ENCODE measurements at places on chromosomes 1 and 21. TPM values are rescaled to one million over a fixed set of nuclear protein-coding genes. Genes with fewer than 3 reads are reported as not detected.

DNA sequence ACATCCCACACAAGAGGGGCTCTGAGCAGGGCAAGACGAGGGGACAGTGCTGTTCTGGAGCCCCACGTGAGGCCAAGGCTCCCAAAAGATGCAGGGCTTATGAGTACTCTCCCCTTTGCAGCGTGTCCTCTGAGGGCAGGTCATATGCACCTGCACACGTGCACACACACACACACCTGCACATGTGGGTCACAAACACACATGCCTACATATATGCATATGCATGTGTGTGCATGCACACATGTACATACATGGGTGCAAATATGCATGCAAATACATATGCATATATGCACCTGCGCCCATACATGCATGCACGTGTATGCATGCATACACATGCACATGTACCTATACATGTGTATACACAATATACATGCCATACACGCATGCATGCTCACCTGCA is 197.9 kb downstream of the NPHP4 start:
- DNase-seq = no peak

DNA sequence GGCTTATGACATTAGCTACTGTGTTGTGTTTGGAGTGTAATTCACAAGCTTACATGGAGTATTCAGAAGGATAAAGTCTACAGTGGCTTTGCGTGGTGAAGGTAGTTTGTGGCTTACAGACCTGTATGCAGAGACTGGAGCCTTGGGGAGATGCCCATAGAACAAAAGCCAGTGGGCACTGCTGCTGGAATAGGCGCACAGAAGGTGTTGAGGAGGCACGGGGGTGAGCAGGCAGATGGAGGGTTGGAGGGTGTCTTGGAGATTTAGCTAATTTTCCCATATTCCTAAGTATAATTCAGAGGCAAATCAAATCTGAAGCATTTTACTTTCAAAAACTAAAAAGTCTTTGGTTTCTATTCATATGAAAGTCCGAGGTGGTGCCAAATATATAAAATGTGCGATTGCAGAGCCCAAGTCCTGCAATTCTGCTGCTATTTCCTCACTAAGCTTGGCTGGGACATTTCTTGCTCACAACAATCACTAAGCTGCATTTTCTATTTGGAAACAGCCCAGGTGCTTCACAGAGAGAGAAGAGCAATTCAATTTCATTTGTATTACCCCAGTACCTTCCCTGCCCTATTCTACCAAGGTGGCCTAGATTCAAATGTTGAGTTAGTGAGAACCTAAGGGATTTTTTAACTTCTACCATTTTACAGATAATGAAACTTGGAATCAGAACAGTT is 48.5 kb downstream of the FH start:
- peak; percentile 89 for DNase-seq

DNA sequence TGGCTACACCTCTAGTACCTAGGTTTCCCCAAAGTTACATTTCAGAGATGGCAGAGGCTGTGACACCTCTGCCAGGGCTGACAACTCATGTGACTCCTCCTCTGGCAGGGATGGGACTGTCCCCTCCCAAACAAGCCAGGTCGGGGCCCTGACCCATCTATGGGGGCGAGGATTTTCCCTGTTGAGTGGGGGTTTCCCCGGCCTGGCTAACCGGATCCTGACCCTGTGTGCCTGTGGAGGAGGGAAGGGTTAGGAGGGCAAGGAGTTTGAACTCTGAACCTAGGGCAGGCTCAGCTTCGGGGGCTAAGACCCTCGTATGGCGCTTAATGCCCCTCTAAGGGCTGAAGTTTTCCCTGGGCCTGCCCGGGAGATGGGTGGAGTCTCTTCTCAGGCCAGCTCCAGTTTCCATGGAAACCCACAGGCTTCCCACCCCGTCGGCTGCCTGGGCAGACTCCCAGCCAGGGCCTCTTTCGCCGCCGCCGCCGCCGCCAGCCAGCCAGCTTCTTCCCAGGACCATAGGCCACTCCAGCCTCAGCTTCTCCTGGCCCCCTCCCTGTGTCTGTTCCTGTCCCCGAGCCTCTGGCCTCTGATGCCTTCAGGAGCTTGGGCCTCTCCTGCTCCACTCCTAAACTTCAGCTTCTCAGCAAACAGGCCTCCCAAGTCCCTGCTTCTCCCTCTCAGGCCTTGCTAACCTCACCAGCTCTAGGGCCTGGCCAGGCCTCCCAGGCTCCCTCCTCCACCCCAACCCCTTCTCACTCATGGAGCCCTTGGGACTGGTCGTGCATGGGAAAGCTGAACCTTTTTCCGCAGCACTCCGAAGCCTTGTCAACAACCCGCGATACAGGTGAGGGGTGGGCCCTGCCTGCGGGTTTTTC is at the start of gene BTBD19:
Gene BTBD19, plus strand, starts transcription at position 461 of the 875 bp plus-strand sequence. Its CDS starts 298 bp downstream, at position 759.
- peak; percentile 72 for DNase-seq

- no peak for DNase-seq
Observed at GRCh38 chr1:206821493-206821892, 43.9 kb upstream of the IL20 start.

DNA sequence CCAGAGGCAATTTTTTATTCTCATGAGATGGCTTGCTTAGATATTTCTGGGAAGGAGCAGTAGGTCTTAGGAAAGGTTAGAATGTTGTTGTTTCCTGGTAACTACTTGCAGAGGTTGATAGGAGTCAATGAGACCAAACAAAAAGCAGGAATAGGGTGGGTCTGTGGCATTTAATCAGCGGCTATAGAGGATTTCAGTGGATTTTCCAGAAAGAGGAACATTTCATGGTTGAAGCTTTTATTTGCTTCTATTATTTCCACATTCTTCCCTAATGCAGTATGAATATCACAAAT is 111.3 kb upstream of the PALMD start:
- no peak for DNase-seq

DNA sequence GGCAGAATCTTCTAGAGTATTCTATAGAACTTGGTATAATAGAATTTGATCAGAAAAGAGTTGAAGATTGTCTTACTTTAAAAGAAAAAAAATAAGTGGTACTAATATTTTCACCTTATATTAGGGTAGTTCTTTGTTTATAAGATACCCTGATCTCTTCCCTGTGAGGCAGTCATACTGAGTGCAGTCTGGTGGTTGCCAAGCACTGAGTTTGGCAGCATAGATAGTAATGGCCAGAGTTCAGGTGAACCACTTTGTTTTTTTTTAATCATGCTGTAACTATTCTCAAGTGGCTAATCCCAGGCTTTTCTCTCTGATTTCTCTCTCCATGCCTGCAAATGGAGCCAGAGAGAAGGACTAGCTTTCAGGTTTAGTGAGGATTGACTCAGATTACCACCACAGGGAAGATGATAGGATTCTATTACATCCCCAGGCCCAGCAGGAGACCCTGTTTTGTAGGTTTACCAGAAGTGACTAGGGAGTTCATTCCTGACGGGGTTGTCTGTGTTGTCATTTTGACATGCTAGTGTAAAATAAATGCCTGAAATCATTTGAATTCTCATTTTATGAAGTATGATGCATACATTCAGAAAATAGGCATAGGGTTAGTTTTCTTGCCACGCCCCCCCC is 16.7 kb downstream of the KDM1A start:
- no peak for DNase-seq

DNA sequence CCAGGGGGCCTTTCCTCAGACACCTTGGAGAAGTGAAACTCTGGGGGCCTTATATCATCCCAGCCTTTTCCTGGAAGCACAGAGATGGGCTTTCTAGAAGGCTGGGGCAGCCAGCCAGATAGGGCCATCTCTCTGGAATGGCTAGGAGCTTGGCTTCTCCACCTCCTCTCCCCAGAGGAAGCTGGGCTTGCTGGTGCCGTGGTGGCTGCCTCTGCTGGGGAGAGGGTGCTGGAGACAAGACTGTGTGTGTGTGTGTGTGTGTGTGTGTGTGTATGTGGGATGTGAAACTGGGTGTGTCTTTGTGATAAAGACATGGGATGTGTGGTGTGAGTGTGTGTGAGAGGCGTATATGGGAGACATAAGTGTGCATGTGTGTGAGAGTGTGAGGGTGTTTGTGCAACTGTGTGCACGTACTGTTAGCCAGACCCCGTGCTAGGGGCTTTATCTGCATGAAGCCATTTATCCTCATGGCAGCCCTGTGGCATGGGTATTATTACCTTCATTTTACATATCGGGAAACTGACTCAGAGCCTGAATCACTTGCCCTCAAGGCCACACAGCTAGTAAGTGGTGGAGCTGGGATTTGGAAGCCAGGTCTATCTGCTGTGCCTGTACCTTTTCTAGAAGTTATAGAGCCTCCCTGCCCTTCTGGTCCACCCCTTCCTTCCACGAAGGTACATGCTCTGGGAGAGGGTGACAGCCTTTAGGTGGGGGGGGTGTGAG is 44.2 kb downstream of the PTPRU start:
- no peak for DNase-seq

DNA sequence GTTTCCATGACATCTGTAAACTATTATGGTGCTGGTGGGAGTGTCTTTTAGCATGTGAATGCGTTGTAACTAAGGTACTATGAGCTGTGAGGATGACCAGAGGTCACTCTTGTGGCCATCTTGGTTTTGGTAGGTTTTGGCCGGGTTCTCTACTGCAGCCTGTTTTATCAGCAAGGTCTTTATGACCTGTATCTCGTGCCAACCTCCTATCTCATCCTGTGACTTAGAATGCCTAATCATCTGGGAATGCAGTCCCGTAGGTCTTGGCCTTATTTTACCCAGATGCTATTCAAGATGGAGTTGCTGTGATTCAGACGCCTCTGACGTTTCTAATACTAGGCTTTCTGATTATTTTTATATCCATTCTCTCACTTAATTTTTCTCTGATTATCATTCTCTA is 9.4 kb downstream of the NCAM2 start:
- no peak for DNase-seq

- DNase-seq = no peak
Observed at GRCh38 chr1:106360252-106360651, 696.2 kb upstream of the PRMT6 start.

- DNase-seq = no peak
Observed at GRCh38 chr1:9416918-9417500, 122.3 kb upstream of the SLC25A33 start.

GRCh38 chr1:241012708-241013340 is 344.2 kb downstream of the RGS7 start:
- DNase-seq = no peak

DNA sequence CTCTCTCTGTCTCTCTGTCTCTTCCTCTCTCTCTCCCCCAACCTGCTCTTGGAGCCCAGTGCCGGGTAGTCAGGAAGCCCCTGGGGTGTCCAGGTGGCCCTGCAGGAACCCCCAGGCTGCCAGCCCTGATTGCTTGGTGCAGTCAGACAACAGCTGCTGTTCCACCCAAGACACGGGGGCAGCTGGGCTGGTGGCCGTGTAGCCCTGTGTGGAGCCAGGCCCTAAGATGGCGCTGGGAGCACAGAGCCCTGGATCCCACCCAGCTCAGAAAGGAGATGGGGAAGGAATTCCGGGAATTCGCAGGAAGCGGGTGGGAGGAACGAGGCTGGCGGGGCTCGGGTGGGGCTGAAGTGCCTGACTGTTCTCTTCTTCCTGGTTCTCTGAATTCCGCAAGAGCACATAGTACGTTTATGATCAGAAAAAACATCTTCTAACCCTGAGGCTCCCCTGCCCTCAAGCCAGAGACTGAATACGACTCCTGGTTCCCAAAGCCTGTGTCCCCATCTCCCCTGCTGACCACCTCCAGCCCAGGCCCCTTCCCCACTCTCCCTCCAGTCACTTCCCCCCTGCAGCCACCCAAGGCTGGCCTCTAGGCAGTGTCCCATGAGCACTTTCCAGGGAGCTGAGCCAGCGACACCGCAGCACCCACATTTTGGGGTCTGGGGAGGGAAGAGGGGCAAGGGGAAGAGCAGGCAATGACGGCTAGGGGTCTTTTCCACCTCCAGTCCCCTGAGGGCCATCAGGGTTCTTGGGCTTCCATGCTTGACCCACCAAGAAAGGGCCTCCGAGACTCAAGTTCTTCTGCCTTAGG is 55.0 kb downstream of the WNT9A start:
- no peak for DNase-seq

DNA sequence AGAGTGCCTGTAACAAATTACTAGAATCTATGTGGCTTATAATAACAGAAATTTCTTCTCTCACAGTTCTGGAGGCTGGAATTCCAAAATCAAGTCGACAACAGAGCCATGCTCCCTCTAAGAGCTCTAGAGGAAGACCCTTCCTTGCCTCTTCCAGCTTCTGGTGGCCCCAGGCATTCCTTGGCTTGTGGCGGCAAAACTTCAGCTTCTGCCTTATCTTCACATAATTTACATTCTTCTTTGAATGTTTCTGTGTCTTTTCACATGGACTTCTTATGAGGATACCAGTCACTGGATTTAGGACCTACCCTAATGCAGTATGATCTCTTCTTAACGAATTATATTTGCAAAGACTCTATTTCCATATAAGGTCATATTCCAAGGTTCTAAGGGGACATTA is 324.4 kb downstream of the PCP4 start:
- DNase-seq = no peak

- no peak for DNase-seq
Observed at GRCh38 chr1:67748630-67749029, 63.6 kb downstream of the GADD45A start.

DNA sequence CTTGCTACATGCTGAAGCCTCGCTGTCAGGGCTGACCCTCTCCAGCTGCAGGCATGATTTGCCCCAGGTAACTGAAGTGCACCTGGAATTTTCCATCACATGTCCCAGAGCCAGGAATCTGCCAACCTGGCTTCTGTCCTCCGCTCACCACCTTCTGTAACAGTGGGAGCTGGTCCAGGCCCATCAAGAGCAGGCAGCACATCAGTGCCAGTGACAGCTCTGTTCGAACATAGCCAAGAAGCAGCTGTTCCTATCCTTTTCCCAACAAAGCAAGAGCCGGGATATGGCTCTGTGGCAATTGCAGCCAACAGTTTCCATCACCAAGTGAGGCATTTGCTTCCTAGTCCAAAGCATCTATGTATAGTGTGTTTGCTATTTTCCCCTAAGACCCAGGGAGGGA is 42.2 kb upstream of the KANK4 start:
- DNase-seq = peak; percentile 84

NHLH1 gene
- not detected for total RNA-seq

RGS1 gene
- total RNA-seq = 79.0 TPM

CBS gene
- 54.7 TPM for total RNA-seq

MATN1 gene
- not detected for total RNA-seq

PLA2G2A gene
- not detected for total RNA-seq

KLHDC8A gene
- 1.3 TPM for total RNA-seq

KRTAP12-2 gene
- not detected for total RNA-seq

OXCT2 gene
- total RNA-seq = not detected

FAM167B gene
- total RNA-seq = not detected

AGBL4 gene
- total RNA-seq = not detected
